ENCODE measurements at places on chromosomes 16 and 17.
A peak's percentile ranks its signal among the peaks of the same experiment; 100 is the strongest.

- no peak for DNase-seq
These were observed 4.5 kb downstream of the TBX4 start for GRCh38 chr17:61456688-61457225.

GRCh38 chr17:79951361-79952264 is 84.1 kb downstream of the TBC1D16 start:
- peak; percentile 94 for DNase-seq

DNA sequence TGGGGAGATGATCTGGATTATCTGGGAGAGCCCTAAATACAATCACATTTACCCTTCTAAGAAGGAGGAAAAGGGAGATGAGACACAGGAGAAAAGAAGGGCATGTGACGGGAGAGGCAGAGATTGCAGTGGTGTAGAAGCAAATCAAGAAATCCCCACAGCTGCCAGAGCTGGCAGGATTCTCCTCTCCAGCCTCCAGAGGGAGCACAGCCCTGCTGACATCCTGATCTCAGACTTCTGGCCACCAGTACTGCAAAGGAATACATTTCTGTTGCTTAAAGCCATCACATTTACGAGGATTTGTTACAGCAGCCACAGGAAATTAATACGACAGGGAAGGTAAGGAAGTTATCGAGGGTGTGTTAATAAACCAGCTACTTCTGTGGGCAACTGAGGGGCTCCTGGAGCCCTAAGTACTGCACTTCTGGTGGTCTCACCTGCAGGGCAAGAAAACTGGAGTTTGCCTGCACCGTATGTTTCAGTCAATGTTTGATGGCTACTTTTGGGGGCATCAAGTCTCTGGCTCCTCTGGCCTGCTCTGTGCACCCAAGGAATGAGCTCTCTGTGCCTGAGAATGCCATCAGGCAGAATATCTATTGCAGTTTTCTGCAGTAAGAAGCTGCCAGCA is 22.9 kb upstream of the CDH13 start:
- peak; percentile 61 for DNase-seq

GRCh38 chr16:57479976-57480753 is 6.1 kb downstream of the DOK4 start:
- no peak for DNase-seq

GRCh38 chr17:43927060-43927864 is 15.0 kb downstream of the PPY start:
- DNase-seq = no peak

DNA sequence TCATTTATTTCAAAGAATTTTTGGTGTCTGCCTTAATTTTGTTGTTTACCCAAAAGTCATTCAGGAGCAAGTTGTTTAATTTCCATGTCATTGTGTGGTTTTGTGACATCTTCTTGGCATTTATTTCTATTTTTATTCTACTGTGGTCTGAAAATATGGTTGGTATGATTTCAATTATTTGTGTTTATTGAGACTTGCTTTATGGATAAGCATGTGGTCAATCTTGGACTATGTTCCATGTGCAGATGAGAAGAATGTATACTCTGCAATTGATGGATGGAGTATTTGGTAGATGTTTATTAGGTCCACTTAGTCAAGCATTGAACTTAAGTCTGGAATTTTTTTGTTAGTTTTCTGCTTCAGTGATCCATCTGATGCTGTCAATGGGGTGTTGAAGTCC is 383.0 kb downstream of the PMP22 start:
- no peak for DNase-seq

DNA sequence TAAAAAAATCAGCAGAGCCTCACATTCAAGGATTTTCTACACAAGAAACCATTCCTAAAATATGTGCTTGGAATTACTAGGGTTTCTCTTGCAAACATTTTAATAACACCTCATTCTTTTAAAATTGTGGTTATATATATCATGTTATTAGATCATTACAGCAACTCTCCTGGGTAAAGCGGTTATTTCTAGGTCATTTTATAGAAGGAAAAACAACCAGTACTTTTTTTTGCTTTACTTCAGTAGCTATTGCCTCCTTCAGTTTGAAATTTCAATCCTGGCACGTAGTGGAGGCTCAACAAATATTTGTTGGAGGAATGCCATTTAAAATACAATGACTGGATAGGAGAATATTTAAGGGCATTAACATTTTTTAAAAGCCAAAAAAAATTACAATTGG is 220.6 kb downstream of the CDRT15L2 start:
- no peak for DNase-seq

DNA sequence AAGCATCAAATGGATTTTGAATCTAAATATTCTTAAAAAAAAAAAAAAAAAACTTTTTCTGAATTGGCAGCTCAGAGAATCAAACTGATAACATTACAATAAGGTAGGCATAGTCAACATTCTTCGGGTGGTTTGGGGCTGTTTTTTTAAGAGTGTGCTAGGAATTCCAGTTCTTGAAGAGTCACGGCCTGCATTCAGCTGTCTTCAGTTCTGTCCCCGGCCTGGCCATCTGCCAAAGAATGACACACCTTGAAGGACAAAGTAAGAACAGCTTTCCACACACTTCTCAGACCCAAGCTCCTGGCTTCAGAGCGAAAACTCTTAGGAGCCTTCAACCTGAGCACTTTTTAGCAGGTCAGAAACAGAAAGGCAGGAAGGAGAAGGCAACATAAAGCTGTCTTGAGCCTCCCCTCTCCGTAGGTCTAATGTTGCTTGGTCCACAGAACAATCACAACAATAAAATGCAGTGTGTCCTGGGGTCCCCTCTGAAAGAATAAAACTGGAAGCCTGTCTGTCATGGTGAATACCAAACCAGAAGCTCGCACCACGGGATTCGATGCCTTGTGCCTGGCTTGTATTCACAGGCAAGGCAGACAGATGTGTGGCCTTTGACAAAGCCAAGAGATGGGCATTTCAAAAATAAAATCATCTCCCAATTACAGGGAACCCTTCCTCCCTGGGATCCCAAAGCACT is 524.4 kb upstream of the ZFHX3 start:
- no peak for DNase-seq

DNA sequence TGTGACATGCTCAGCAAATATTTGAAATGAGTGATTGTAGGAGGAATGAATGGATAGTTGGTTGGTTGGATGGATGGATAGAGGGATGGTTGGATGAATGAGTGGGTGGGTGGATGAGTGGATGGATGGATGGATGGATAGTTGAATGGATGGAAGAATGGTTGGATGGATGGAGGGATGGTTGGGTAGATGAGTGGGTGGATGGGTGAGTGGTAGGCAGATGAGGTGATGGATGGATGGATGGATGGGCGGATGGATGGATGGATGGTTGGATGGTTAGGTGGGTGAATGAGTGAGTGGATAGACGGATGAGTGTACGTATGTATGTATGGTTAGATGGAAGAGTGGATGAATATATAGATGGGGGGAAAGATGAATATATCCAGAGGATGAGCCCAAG is 137.7 kb downstream of the RBFOX1 start:
- no peak for DNase-seq

- DNase-seq = no peak
These were observed 129.3 kb downstream of the PARN start for GRCh38 chr16:14500791-14501190.

- no peak for DNase-seq
These were observed 16.9 kb downstream of the LDAF1 start for GRCh38 chr16:21175397-21175796.

DNA sequence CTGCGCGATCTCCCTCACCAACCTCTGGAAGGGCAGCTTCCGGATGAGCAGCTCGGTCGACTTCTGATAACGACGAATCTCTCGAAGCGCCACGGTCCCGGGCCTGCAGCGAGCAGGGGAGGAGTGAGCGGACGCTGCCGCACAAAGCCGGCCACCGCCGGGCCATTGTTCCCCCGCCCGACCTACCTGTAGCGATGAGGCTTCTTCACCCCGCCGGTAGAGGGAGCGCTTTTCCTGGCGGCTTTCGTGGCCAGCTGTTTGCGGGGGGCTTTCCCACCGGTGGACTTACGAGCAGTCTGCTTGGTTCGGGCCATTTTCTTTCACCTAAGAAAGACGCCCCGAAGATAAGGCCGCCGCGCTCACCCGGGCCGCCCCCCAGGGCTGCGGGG is 5.8 kb upstream of the UNK start:
- DNase-seq = no peak

GRCh38 chr17:76568811-76569221 is 16.8 kb downstream of the ST6GALNAC2 start:
- DNase-seq = no peak

- no peak for DNase-seq
These were observed 41.6 kb upstream of the GSE1 start for GRCh38 chr16:85571563-85571812.

DNA sequence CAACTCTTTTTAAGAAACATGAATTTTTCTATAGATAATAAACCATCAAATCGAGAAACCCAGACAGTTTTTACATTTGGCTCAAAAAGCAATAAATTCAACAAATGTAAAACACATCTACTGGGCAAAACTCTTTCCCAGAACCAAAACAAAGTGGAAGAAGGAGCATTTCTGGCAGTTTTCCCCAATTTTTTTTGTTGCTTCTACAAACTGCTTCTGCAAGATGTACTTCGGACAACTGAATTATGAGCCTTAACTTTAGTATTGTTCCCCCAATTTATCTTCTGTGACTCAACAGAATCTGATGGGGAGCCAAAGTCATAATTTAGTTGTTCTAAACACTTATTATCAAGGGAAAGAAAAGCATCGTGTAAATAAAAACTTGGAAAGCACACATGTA is 1047.2 kb downstream of the CDH11 start:
- no peak for DNase-seq

DNA sequence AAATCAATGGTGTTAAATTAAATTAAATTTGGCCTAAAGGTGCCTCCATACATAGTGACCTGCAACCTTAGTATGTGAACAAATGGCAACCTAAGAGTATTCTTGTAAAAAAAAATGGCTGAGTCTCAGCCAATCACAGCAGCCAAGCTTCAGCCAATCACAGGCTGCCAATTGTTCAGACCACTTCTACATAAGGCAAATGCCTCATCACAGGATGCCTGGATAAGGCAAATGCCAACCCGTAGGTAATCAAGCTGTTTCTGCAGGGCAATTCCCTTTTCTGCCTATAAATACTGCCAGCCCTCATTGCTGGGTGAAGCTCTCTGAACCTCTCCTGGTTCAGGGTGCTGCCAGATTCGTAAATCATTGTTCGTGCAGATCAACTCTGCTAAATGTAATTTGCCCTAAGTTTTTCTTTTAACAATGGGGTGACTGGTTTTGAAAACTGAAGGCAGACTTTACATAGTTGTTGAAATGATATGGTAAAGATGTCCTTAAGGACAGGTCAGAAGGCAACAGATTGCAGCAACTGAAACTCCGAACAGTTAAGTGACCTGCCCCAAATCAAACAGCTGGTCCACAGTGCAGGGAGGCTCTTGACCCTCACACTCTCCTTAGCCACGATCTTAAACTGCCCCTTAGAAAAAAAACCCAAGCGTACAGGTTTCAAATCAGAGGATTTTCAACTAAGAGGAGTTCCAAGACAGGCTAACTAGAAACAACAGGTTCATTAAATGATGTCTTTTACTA is 50.3 kb downstream of the N4BP1 start:
- DNase-seq = no peak

GRCh38 chr16:85441189-85441889 is 171.8 kb upstream of the GSE1 start:
- DNase-seq = no peak

GRCh38 chr17:51585514-51586104 is 325.3 kb downstream of the UTP18 start:
- DNase-seq = no peak

DNA sequence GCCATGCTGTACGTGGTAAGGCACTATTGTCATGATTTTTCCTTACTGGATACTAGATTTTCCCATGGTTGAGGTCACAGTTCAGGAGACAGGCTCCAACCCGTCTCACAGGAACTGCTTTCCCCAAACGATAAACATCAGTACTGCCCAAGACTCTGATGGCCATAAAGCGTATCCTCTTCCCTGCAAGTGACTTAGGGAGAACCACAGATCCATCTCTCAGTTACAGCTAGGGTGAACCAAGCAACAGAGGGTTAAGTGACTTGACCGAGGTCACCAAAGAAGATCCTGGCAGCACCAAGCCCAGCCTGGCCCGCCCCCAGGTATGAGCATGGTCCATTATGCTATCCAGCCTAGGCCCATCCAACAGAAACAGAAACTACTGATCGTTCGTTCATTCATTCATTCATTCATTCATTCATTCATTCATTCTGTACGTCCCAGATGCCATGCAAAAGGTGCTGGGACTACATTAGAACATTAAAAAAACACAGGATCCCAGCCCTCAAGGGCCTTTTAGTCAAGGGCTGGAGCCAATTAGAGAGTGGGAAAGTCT is 31.0 kb downstream of the MYH11 start:
- no peak for DNase-seq

DNA sequence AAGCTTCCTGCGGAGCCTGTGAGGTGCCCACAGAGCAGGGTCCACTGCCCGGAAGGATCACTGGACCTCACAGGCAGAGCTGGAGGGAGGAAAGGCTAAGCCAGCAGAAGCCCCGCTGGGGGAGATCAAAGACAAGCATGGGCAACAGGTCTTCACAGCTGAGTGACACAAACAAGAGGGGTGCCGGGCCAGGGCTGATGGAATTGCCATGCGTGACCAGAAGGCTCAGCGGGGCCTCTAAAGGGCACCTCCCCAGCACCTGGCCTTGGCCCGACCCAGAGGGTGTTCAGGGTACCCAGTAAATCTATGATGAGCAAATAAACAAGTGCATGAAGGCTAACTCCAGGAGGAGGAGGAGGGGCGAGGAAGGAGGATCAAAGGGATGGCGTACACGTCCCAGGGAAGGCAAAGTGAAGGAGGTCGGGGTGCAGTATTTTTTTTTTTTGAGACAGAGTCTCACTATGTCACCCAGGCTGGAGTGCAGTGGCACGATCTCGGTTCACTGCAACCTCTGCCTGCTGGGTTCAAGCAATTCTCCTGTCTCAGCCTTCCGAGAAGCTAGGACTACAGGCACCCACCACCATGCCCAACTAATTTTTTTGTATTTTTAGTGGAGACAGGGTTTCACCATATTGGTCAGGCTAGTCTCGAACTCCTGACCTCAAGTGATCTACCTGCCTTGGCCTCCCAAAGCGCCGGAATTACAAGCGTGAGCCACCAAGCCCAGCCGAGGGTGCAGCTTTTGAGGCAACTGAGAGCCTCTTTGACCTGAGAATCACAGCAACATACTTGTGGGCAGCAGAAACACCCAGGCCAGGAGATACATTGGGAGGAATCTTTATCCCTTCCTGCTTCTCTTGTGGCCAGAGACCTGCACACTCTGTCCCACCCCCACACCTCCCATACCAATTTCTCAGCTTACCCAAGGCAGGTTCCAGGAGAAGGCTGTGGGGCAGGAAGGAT is 16.1 kb upstream of the EXOC7 start:
- no peak for DNase-seq

- DNase-seq = peak; percentile 98
These were observed 25.6 kb upstream of the MRPS23 start for GRCh38 chr17:57875290-57876022.
